ENCODE measurements at places on chromosomes 6 and 20. TPM values are rescaled to one million over a fixed set of nuclear protein-coding genes. Genes with fewer than 3 reads are reported as not detected.

SSTR4 gene
- total RNA-seq, result not detected

PAX1 gene
- total RNA-seq, result not detected

TGIF2 gene
- 5.0 TPM for total RNA-seq

- no peak for DNase-seq
These were observed 68.7 kb downstream of the SNX9 start for GRCh38 chr6:157891544-157892362.

GRCh38 chr20:63694584-63695423 is 1.6 kb upstream of the TNFRSF6B start:
- DNase-seq, result no peak

GRCh38 chr6:82176616-82177015 is 70.9 kb downstream of the IBTK start:
- DNase-seq, result no peak

GRCh38 chr6:27495386-27496135 is 22.7 kb upstream of the ZNF184 start:
- DNase-seq, result peak; percentile 38

- no peak for DNase-seq
These were observed 68.5 kb downstream of the SRC start for GRCh38 chr20:37414224-37415035.

GRCh38 chr20:33875055-33875454 is 63.9 kb downstream of the CHMP4B start:
- no peak for DNase-seq

DNA sequence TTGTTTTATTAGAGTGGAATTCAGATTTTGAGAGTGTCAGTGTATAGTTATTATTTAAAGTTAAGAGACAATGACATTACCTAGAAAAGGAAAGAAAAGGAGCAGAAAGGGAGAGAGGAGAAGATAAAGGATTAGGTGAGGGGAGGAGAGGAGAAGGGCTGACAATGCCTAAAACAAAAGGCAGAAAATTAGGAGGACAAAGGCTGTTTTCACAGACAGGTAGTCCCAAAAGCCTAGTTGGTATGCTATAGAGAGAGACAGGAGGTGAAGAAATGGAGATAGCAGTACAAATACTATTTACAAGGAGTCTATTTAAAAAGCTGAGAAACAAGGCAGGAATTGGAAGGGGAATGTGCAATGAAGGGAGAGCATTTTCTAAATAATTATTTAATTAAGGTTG is 409.4 kb upstream of the ADGRB3 start:
- DNase-seq, result no peak

GRCh38 chr6:14746139-14746837 is 499.6 kb upstream of the JARID2 start:
- no peak for DNase-seq

- DNase-seq, result no peak
These were observed 11.3 kb downstream of the ZHX3 start for GRCh38 chr20:41306061-41306727.

DNA sequence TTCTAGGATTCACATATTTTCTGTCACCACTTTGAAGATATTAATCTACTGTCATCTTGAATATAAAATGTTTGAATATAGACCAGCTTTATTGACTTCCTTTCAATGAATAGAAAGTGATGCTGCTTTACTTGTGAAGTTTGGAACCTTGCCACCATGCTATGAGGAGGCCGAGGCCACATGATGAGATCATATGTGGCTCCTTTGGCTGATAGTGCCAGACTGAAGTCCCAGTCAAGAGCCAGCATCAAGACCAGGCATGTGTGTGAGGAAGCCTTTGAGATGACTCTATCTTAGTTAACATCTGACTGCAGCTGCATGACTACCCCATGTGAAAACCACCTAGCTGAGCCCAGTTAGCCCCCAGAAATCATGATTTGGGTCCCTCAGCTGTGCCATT is 169.5 kb downstream of the OTOR start:
- DNase-seq, result no peak

GRCh38 chr6:137016356-137016755 is 28.4 kb downstream of the IL20RA start:
- no peak for DNase-seq

DNA sequence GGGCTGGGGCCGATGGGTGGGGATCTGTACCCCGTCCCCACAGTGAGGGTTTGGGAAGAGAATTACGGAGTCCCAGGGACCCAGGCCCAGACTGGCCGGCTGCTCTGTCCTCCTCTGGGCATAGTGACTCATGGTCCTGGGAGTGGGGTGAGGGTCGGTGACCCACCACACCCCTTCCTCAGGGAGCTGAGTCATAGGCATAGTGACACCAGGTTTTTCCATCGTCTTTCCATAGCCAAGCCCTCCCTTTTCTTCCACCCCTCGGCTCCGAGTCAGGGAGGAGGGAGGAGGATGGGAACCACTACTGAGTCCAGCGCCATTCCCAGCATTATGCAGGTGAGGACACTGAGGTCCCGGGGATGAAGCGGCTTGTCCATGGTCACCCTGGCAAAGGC is 8.9 kb downstream of the CYP21A2 start:
- DNase-seq, result peak; percentile 43

GRCh38 chr6:125104425-125104824 is 49.1 kb upstream of the TPD52L1 start:
- DNase-seq, result no peak
